ENCODE measurements at places on chromosomes 6 and 20. TPM values are rescaled to one million over a fixed set of nuclear protein-coding genes. Genes with fewer than 3 reads are reported as not detected.

Gene TSPO2
- not detected for polyA plus RNA-seq

Gene MUCL3
- 0.12 TPM for polyA plus RNA-seq

Gene NMBR
- not detected for polyA plus RNA-seq

Gene KCNK16
- not detected for polyA plus RNA-seq

Gene SLC26A8
- not detected for polyA plus RNA-seq

Gene PROKR2
- not detected for polyA plus RNA-seq

Gene MRAP2
- 17.4 TPM for polyA plus RNA-seq

Gene JAG1
- 18.3 TPM for polyA plus RNA-seq

Gene BMP2
- polyA plus RNA-seq, result 289 TPM

Gene MYCT1
- polyA plus RNA-seq, result 0.84 TPM

Gene ARFGEF3
- 0.11 TPM for polyA plus RNA-seq

Gene MUC21
- not detected for polyA plus RNA-seq

Gene PDCD2
- 75.7 TPM for polyA plus RNA-seq

Gene MBOAT1
- polyA plus RNA-seq, result 10.2 TPM

All from cardiac muscle cell (in vitro differentiated cells and primary cell).